Stimulated activated CD8-positive, alpha-beta memory T cell treated with anti-CD3 and anti-CD28 coated beads, Interleukin-7, amount 100 ng/mL, for 4 hours (primary cell): ENCODE measurements at places on chromosomes 3 and 15.
A peak's percentile ranks its signal among the peaks of the same experiment; 100 is the strongest.

GRCh38 chr3:60363817-60364216, 887.4 kb downstream of the FHIT start:
- DNase-seq, result no peak

- DNase-seq, result no peak
Measured at GRCh38 chr3:86954226-86954625, 36.7 kb downstream of the VGLL3 start.

- no peak for DNase-seq
Measured at GRCh38 chr3:141561426-141562034, 74.7 kb downstream of the RASA2 start.

DNA sequence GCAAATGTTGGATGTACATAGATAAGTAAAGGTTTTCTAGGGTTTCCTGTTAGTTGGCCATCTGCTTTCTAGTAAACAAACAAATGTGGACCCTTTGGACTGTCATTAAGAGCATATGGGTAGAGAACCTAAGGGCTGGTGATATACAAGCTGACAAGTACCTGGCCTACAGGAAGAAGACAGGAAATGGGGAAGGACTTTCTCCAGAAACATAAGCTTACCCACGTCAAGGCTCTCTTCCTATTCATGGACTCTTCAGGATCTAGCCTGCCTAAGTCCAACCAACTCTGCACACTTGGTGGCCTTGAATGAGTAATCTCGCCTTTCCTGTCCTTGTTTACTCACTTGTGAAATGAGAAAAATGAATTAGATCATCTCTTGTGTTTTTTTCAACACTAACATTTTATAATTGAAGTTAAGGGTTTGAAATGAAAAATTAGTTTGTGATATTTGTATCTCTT, 22.2 kb upstream of the GOLIM4 start:
- no peak for DNase-seq

DNA sequence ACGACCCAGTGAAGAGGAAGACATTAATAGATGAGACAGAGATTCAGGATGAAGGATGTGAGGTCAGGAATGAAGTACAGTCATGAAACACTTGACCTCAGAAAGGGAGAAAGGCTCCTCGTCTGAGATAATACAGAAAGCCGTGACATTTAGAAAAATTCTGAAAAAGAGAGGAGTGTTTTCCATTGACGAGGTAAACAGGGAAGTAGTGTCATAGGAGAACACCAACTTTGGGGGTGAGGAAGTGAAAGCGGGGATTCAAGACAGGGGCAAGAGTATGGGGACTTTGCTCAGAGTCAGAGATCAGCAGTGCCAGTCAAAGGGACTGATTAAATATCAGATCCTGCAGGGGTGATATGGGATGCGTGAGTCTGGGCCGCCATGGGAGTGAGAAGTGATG, 160.9 kb downstream of the PLCL2 start:
- DNase-seq, result no peak

GRCh38 chr15:91947293-91947679, 93.8 kb downstream of the SLCO3A1 start:
- no peak for DNase-seq

GRCh38 chr15:40320931-40321371, 2.5 kb upstream of the INAFM2 start:
- DNase-seq, result peak; percentile 34

- DNase-seq, result no peak
Measured at GRCh38 chr3:69178082-69178481, 55.7 kb upstream of the LMOD3 start.

DNA sequence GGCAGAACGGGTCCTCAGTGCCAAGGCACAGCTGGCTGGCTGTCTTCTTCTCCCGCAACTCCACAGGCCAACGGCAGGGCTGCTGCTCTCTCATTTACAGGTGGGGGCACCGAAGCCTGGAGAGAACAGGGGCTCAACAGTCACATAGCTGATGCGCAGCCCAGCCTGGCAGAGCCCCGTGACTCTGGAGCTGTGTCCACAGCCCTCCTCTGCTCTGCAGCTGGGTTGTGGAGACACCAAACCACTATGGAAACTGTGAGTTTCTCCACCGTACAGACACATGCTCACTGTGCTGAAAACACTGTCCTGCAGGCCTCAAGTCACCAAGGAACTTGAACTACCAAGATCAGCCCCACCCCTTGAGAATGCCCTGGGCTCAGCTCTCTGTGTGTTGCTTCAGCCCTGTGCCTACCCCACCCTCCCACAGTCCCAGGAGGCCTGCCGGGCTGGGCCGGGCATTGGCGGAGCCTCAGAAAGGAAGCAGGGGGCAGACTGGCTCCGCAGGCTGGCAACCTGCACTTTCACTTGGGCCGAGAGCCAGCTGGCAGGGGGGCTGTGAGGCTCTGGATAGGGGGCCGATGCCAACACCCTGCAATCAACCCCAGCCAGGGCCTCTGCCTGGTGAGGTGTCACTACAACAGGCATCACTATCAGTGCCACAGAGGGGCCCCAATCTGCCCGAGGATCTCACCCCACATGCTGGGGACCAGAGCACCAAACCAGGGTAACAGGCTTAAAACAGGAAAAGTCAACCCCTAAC, 113.7 kb upstream of the RPL32 start:
- no peak for DNase-seq

GRCh38 chr3:10485380-10485779, 20.0 kb downstream of the ATP2B2 start:
- no peak for DNase-seq

- DNase-seq, result no peak
Measured at GRCh38 chr15:41334293-41335120, 1.8 kb downstream of the NUSAP1 start.

DNA sequence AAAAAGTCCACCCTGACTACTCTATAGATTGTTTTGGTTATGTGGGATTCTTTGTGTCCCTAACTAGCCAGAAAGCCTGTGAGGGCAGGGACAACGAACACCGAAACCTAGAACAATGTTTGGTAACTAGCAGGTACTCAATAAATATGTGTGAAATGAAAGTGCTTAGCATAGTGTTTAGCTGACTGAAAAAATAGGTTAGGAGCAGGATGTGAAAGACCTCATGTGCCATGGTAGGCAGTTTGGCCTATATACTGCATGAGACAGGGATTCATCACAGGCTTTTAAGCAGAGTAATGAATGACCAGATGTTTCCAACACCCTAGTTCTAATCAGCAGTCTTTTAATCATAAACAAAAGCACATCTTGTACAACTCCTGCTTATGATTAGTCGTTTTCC, 64.2 kb downstream of the MYO5A start:
- no peak for DNase-seq

DNA sequence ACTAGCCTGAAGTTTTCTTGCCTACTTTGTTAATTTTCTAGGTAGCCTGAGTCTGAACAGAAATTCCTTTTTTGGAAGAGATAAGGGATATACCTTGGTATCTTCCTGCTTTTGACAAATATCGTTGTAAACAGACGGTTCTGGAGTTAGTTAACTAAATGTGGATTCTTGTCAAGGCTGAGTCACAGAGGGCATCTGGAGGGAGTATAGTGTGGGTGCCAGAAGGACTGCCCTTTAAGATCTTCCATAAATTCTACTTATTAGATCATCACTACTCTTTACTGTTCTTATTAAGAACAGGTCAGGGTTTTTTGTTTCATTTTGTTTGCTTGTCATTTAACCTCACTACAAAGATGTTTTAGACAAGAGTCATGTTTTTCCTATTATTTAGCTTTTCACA, 125.3 kb upstream of the SKOR1 start:
- no peak for DNase-seq

DNA sequence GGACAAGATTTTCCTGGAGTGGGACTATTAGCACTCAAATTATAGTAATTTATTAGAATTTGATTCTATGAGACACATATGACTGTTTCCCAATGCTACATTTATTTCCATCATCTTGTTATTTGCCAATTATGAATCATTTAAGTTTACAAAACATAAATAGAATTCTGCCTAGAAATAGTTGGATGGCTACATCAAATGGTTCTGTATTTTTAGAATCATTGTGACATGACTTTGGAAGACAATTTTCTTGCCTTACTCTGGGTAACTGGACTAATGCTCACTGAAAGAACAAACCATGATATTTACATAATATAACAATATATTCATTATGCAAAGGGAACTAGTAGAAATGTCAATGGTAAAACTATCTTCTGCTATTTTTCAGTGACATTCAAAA, 173.5 kb downstream of the ZIC1 start:
- DNase-seq, result no peak

DNA sequence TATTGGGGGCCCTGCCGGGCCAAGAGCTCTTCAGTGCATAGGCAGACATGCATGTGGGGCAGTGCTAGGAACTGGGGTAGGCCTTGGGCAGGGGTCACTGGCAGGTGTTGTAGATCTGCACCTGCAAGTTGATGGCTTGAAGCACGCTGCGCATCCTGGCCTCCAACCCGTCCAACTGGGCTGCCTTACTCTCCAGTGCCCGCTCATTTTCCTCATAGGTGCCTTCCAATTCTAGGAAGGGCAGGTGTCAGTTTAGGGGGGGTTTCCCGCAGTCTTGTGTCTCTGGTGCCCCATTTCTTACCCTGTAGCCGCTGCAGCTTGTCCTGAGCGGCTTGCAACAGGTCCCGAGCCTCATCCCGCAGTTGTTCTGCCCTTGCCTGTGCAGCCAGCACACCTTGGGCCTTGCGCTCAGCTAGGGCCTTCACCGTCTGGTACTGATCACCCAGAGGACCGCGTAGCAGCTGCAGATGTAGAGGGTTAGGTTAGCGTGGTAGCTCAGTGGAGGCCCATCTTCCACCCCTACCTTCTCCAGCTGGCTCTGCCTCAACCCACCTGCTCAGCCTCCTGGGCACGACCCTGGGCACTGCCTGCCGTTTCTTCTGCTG, 611 bp upstream of the USP19 start:
- no peak for DNase-seq

GRCh38 chr3:25462495-25462894, 34.4 kb downstream of the RARB start:
- no peak for DNase-seq

- DNase-seq, result no peak
Measured at GRCh38 chr3:21464746-21465145, 286.3 kb downstream of the ZNF385D start.

- DNase-seq, result no peak
Measured at GRCh38 chr3:11928381-11928780, 75.8 kb upstream of the SYN2 start.

- no peak for DNase-seq
Measured at GRCh38 chr3:159112724-159113123, 310.9 kb downstream of the MFSD1 start.

DNA sequence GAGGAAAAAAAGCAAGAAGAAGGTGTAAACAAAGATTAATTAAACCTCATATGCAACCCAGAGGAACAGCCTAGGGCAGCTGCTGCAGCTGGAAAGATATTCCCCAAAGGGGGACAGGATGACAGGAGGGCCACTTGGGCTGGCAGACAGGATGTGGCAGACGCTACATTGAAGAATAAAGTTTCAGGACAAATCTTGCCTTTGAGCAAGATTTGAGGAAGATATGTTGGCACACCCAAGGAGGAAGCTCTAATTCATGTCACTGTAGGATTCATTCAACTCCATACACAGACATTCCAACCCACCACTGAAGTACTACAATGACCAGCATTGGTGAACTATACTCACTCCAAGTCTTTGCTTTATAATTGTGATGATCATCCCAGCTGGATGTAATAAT, 504.0 kb downstream of the SHQ1 start:
- DNase-seq, result no peak

DNA sequence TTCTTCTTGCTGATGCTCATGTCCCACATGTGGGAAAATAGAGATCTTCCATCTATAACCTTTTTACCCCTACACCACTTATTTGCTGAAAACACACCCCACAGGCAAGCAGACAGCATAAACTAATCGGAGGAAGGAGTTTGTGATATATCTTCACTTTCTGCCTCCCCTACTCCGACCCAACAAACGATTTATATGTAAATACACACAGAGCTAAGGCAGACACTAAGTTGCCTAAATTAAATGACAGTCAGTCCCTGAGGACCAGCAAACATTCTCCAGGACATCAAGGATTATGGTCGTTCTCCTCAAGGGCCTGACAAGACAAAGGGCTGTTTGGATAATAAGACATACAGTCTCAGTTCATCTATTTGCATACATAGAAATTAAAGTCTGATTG, 552.5 kb downstream of the ROBO1 start:
- no peak for DNase-seq

DNA sequence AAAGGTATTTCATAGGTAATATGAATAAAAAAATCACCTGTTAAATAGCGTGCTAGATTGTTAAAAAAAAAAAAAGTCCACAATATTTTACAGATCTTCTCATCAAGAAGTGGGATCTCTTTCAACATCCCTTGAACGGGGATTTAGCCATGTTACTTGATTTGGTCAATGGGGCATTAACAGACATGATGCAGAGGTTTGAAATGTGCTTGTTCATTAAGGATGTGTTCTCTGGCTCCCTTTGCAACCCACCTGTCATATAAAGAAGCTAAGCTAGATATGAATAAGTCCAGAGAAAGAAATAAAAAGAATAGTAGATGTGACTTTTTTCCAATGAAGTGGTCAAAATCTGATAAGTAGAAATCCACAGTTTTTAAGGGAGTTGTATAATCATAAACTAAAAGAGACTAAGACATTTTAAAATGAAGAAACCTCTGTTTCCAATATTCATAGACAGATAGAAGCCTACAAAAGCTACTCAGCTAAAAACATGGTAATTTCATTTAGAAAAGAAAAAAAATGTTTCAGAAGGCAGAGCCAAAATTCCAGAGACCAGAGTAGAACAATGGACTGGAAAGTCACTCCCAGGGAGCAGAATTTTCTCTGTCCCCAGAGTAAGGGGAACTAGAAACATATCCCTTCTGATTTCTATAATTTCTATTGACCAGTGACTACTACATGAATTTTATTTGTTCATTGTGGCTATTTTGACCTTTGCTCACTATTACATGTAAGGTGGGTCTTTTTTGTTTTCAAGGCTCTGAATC, 79.2 kb downstream of the PLSCR2 start:
- no peak for DNase-seq

DNA sequence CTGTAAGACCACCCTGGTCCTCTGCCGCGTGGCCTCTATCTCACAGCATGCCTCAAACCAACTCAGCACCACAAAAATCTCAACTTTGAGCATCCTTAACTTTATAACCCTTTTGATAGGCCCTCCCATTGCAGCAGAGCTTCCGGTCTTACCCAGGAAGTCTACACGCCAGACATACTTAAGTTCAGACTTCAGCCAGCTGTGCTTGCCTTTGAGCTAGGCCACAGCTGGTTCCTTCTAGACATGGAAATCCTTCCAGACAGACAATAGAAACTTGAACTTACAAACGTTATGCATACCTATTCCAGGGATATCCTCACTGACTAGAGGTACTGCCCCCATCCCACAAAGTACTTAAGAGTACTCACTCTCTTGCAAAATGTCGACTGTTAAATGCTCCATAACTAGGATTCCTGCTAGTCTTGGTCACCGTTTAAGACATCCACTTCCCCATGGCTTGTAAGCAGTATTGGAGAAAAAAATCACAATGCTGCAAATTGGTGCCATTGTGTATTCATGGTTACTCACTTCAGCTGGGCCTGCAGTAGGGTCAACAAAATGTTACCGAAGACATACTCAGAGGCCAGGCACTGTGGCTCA, 183.5 kb downstream of the TBL1XR1 start:
- no peak for DNase-seq
